ENCODE measurements at places on chromosomes 7 and 10.

GRCh38 chr10:93300288-93300917 is 181.7 kb downstream of the MYOF start:
- DNase-seq, result no peak

DNA sequence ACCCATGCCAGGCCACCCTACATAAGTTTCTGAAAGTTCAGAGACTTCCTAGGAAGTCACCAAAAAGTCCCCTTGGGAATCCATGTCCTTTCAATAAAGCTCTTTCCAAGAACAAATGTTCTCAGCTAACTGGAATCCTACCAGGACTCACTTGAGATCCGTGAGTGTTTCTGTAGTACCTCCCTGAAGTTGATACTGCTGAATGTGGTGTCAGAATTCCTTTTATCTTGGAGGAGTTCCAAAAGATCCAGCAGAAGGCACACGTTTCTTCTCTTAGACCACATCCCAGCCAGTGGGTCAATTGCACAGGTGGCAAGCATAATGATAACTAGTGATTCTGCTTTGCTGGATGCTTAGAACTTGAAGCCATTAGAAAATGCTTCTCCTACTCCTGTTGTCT is 689.7 kb upstream of the IGFBP3 start:
- DNase-seq, result no peak

- no peak for DNase-seq
Measured at GRCh38 chr7:77295549-77295948, 95.9 kb upstream of the FGL2 start.

DNA sequence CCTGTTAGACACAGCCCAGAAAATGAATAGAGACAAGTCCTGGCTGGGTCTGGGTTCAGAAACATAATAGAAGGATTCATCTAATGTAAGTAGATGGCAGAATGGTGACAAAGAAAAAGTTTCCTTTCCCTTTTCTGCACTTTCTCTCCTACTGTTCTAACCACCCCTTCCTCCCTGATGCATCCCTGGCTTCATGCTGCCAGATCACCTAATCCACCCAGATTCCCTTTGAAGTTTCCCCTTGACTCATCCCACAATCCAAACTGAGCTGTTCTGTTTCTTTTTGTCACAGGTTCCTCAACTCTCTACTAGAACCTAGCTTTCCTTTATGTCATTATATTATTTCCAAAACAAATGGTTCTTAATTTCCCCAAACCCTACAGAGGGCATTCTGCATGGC is 1.1 kb upstream of the MACC1 start:
- peak; percentile 65 for DNase-seq

Measured in epithelial cell of esophagus (primary cell).